ENCODE measurements at places on chromosomes 3 and 15. TPM values are rescaled to one million over a fixed set of nuclear protein-coding genes. Genes with fewer than 3 reads are reported as not detected.

DNA sequence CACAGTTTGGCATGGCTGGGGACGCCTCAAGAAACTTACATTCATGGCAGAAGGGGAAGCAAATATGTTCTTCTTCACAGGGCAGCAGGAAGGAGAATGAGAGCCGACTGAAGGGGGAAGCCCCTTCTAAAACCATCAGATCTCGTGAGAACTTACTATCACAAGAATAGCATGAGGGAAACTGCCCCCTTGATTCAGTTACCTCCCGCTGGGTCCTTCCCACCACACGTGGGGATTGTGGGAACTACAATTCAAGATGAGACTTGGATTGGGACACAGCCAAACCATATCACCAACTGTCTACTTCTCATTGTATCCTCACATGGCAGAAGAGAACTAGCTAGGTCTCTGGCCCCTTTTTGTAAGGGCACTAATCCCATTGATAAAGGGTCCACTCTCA, 30.5 kb downstream of the CCDC32 start:
- no peak overlapping the region for H3K27ac ChIP-seq
- DNase-seq = no peak
- H3K27me3 ChIP-seq = no peaks in the 10 kb centered on the region
- no peak overlapping the region for H3K4me3 ChIP-seq

DNA sequence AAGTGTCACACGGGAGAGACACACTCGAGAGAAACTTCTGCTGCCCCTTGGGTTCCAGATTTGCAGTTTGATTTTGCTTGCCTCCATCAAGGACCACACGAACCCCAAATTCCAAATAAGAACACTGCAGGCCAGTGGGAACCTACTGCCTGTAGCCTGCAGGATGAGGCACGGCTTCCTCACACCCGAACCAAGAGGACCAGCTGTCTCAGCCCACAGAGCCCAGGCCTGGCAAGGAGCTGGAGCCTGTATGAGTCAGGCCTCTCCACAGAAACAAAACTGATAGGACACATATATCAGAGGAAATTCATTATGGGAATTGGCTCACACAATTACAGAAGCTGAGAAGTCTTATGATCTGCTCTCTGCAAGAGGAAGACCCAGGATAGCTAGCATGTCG, 188.1 kb upstream of the NSMCE3 start:
- H3K36me3 ChIP-seq = no peaks in the 10 kb centered on the region
- no peaks in the 10 kb centered on the region for H3K4me1 ChIP-seq
- DNase-seq = no peak
- H3K27ac ChIP-seq = no peak overlapping the region
- H3K4me3 ChIP-seq = no peak overlapping the region

GRCh38 chr15:89444241-89445225, 51.9 kb downstream of the RHCG start:
- H3K27me3 ChIP-seq = peaks cover 9% of the 10 kb centered on the region
- no peak overlapping the region for H3K27ac ChIP-seq
- no peak overlapping the region for H3K4me3 ChIP-seq
- DNase-seq = no peak
- H3K36me3 ChIP-seq = no peaks in the 10 kb centered on the region

DNA sequence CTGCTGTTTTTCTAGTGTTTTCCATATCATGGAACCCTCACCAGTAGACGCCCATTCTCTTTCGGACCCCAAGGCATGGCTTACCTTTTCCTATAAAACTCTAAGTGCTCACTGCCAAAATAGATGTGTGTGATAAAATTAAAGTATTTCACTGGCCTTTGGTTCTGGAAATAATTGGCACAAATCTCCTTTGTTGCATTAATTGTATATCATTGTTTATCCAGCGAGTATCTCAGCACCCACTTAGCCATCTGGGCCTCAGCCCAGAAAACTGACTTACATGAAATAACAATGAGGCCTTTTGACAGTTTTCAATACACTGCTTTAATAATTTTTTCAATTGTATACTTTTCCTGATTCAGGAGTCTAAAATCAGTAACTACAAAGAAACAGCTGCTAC, 105.1 kb downstream of the MECOM start:
- H3K4me1 ChIP-seq = no peaks in the 10 kb centered on the region
- no peaks in the 10 kb centered on the region for H3K36me3 ChIP-seq
- no peak overlapping the region for H3K4me3 ChIP-seq
- no peak overlapping the region for H3K27ac ChIP-seq
- no peak for DNase-seq
- H3K27me3 ChIP-seq = no peaks in the 10 kb centered on the region

GRCh38 chr15:35624881-35625280, 78.9 kb upstream of the DPH6 start:
- no peaks in the 10 kb centered on the region for H3K36me3 ChIP-seq
- H3K27ac ChIP-seq = no peak overlapping the region
- no peak for DNase-seq
- H3K4me1 ChIP-seq = no peaks in the 10 kb centered on the region
- no peaks in the 10 kb centered on the region for H3K27me3 ChIP-seq

DNA sequence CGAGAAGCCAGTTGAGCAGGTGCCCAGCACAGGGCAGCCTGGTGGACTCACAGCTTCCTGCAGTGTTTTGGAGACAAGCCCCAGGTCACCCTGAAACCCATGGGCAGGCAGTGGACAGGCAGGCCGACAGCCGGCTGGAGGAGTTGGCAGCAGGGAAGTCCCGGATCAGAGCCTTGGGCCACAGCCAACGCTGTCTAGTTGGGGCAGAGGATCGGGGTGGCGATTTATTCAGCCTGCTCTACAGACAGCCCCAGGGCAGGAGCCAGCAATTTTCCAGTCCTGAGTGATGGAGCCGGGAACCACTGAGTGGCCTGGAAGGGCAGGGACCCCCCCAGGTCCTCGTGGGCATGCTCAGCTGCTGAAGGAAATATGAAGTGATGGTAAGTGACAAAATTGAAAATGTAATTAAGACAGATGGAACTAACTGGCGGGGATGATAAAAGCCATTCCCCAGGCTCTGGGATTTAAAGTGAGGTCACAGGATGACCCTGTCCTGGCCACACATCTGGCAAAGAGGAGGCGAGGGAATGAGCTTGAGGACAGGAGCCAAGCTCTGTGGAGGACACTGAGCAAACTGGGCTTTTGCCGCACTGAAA, 34.4 kb upstream of the TBC1D21 start:
- H3K4me1 ChIP-seq = no peaks in the 10 kb centered on the region
- DNase-seq = no peak
- H3K27ac ChIP-seq = no peak overlapping the region
- no peaks in the 10 kb centered on the region for H3K36me3 ChIP-seq
- H3K4me3 ChIP-seq = no peak overlapping the region

DNA sequence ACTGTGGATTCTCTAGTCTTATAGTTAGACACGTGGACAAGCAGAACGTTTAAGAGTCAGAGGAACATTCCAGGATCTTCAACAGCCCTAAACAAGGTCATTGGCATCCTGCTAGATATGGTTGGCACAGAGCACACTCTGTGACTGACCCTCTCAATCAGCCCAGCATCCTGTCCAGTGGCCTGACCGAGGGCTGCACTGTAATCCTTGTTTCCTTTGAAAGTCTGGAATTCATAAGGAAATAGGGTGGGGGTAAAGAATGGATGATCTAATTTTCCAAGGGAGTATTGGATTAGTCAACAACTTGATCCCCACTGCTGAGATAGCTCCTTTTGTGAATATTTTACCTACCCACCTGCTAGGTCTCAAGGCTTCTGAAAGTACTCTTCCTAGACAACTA, 94.5 kb upstream of the DLG1 start:
- no peak overlapping the region for H3K27ac ChIP-seq
- DNase-seq = no peak
- no peaks in the 10 kb centered on the region for H3K27me3 ChIP-seq
- H3K4me3 ChIP-seq = no peak overlapping the region
- no peaks in the 10 kb centered on the region for H3K36me3 ChIP-seq

ZNF148 gene
- total RNA-seq = 17.2 TPM

Measured in SJSA1 (cell line).